ENCODE measurements at places on chromosomes 7 and 10.

DNA sequence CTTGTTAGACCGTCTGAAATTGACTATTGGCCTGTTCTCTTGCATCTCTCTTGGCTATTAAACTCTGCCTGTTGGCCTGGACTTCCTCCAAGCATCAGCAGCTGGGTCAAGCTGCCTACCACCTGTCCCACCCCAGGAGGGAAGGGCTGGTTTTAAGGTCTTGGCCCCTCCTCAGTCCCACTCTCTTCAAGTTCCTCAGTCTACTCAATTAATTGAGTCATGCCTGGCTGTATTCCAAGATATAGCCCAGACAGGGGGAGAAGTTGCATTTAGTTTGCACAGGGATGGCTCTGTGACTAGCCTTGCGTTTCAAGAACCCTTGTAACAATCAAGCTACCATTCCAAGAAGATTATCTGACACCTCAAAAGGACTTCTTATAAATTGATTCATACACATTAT is 113.8 kb upstream of the GLI3 start:
- DNase-seq = no peak

GRCh38 chr10:110651044-110651958 is 7.2 kb downstream of the RBM20 start:
- DNase-seq = peak; percentile 29

GRCh38 chr10:124510759-124511158 is 49.1 kb downstream of the LHPP start:
- DNase-seq = no peak

- DNase-seq = no peak
Measured at GRCh38 chr7:152594801-152595200, 81.1 kb downstream of the XRCC2 start.

DNA sequence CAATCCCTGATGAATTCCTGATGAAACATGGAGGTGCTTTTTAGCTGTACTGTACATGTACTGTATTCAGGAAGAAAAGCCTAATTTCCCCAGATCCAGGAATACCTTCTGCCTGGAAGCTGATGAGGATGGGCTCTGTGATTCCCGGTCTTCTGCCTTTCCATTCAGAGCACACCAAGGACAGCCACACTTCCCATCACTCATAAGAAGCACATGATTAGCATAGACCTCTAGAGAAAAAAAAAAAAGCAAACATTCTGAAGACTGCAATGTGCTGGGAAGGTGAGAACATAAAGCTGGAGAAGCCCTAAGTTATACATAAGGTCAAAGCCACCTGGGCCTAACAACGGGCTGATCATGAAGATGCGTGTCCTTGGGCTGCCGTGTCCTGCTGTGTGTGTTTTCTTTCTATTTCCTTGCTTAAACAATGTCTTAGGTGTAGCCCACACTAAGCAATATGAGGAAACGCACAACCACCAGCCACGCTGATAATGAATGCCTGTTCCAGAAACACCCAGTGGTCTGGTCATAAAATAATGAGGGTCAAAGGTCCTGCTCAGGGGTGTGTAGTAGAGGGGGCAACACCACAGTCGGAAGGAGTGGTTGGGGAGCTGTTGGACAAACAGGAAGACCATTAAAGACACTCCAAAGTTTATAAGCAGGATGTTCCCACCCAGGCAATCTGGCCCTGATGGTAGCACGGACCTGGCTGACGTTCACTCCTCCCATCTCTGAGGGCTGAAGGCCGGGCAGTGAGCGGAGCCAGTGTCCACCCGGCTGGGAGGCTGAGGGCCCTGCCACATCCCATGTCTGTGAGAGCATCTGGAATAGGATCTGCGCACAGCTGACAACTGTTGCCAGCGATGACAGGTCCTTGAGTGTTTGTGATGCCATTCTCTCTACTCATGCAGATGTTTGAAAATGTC is 7.9 kb downstream of the PKD1L1 start:
- DNase-seq = no peak

DNA sequence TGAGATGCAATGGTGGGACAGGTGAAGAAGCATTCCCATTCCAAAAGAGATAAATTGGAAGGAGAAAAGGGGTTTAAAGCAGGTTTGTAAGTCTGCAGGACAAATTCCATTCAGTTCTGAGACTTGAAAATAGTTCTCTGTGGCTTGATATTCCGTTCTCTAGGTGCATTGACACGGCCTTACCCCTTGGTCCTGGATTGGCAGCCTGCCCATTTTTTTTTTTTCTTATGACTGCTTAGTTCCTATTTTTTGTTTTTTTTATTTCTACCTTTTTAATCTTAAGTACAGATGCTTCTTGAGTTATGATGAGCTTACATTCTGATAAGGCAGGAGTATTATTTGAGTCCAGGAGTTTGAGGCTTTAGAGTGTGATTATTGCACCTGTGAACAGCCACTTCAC is 70.6 kb downstream of the MLLT10 start:
- DNase-seq = no peak

- DNase-seq = no peak
Measured at GRCh38 chr10:6402349-6402709, 177.7 kb downstream of the PRKCQ start.

DNA sequence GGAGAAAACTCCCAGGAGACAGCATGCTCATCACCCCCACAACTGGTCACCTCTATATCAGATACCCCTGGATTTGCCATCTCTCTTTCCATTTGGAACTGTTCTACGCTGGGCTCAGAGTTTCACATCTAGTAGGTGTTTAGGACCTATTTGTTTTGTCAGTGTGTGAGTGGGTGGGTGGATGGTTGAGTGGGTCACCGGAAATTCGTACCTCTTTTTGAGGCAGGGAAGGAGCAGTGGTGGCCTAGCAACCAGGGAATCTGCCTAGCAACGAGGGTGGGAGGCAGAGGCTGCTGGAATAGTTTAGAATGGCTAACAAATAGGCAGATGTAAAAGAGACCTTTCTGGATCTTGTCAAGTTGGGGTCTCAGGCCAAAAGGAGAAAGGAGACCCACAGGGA is 23.2 kb upstream of the SLF2 start:
- no peak for DNase-seq

DNA sequence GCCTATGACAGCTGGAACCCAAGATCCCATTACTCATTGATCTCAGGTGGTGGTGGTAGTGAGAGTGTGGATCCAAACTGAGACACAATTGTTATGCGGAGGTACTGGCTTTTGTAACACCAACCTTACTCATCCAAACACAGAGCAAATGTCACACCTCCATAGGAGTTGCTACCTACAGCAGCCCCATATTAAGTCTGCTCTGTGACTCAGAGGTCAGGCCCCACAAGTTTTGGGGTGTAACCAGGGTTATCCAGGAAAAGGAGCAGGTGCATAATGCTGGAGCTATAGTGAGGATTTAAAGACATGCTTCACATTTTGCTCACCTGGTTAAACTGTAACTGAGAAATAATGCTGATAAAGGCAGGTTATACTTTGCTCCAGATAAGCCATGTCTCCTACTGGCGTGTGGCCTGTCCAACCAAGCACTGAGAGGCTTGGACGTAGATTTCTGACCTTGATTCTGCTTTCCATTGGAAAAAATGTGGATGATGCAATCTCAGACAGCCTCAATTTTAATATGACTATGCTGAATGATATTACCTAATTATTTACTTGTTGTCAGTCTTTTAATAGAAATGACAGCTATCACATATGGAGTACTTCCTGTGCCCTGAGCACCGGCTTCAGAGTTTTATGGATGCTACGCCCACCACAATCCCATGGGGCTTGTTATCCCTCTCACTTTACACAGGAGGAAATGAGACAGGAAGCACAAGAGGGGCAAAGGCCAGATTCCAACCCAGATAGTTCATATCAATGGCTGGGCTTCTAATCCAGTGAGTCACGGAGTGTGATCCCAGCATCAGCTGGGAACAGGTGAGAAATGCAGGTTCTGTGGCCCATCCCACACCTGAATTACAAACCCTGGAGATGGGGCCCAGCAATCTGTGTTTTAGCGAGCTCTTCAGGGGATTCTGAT is 181.3 kb downstream of the CHN2 start:
- no peak for DNase-seq
